Activated effector memory CD4-positive, alpha-beta T cell treated with anti-CD3 and anti-CD28 coated beads, Interleukin-2, amount 50 U/mL, for 16 hours (primary cell): ENCODE measurements at places on chromosomes 6 and 20.

DNA sequence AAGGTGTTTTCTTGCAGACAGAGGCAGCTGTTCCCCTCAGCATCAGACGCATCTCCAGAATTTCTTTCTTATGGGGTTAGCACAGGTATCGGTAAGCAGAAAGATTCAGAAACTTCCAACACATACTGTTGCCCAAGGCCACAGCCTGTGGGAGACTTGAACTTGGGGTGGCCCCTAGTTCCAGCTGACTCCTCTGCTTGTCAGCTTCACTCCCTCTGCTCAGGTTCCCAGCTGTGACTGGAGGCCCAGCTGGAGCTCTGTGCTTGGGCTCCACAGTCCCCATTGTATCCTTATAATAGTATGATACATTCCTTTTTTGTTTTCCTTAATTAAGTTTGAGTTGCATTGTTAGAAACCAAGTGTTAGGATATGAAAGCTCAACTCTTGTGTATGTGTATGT is 26.2 kb upstream of the BTN3A2 start:
- DNase-seq, result no peak

DNA sequence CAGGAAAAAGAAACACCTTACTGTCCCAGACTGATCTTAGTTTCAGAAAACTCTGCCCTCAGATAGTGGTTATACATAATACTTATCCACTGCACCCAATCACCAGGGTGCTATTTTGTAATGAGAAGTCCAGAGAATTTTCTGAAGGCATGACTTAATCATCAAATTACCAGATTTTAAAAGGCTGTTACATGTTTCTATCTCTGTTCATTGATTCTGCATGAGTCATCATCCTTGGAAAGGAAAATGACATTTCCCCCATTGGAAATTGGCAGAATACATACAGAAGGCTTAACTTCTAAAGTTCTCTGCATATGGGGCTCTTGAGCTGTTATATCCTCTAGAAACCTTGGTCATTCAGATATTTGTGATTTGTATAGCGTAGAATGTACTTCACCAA is 587.9 kb upstream of the FLRT3 start:
- no peak for DNase-seq

- no peak for DNase-seq
These were observed 9.3 kb upstream of the LAMA5 start for GRCh38 chr20:62376112-62377063.

- DNase-seq, result no peak
These were observed 505.3 kb downstream of the MMUT start for GRCh38 chr6:48957781-48958180.

DNA sequence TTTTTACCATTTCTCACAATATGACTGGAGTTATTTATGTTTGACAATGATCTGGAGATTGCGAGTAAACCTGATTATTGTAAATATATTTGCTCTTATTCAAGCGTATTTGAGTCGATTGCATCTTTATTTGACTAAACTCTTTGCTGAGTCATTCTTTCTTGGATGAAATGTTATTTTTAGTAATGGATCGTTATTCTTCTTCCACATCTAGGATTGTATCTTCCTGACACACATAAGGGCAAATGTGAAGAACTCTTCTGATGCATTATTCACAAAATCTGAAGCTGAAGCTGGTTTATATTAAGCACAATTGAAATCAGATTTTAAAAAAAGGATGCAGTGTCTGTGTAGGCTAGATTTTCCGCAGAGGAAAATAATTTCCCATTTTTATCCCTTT is 68.2 kb downstream of the SEL1L2 start:
- DNase-seq, result no peak

GRCh38 chr6:1062786-1063545 is 248.9 kb upstream of the FOXQ1 start:
- no peak for DNase-seq

GRCh38 chr6:100833972-100834574 is 47.1 kb downstream of the ASCC3 start:
- no peak for DNase-seq

- no peak for DNase-seq
These were observed 136.9 kb downstream of the TRMT11 start for GRCh38 chr6:126123226-126123625.
